ENCODE measurements at places on chromosomes 7 and 10. TPM values are rescaled to one million over a fixed set of nuclear protein-coding genes. Genes with fewer than 3 reads are reported as not detected.

The MKI67 gene
- 2.5 TPM for total RNA-seq

The MYO1G gene
- 0.29 TPM for total RNA-seq

The GPC2 gene
- total RNA-seq = 1.4 TPM

The GJC3 gene
- total RNA-seq = not detected

All from osteoblast (primary cell).